Type B pancreatic cell (in vitro differentiated cells): ENCODE measurements at places on chromosomes 16 and 17. TPM values are rescaled to one million over a fixed set of nuclear protein-coding genes. Genes with fewer than 3 reads are reported as not detected.

DNA sequence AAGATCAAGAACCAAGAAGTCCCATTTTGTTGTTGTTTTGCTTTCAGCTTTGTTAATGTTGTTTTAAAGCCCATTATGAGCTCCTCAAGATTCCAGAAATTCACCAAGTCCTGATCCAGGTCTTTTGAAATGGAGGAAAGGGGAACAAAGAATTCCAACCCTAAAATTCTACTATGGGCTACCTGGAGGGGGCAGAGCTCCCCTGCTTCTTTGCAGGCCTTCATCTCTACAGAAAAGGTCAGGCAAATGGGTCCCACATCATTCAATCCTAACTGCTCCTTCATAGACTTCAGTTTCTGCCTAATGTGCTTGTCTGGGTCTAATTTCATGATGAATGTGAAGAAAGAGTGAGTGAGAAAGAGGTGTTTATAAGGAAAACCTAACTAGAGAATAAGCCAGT lies 375.5 kb downstream of the TOX3 start:
- DNase-seq, result no peak

DNA sequence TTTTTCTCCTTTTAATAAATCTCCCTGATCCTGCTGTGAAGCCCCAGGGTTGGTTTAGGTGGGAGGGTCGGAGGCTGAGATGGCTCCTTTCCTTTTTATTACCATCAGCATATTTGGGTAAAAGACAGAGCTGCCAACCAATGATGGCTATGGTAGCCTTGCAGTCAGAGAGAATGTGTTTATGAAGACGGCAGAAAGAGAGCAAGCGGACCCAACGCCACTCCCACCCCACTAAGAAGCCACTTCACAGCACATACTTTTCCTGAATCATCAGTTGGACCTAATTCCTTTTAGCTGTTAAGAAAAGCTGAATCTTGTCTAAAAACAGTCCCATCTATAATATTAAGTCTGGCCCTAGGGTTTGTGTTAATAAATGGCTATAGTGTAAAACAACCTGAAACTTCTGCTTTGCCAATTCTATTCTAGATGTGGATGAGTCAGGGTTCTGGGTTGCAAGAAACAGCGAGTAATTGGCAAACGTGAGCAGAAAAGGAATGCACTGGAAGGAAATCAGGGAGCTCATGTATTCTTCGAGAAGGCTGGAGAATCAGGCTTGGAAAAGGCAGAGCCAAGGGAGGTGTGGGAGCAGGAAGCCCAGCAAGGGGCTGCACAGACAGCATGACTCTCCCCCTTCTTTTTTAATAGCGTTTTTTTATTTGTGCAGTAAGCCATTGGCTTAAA lies 34.0 kb upstream of the PRKCA start:
- no peak for DNase-seq

GRCh38 chr17:75921596-75921995 lies 16.9 kb upstream of the MRPL38 start:
- DNase-seq, result no peak

The AGRP gene
- total RNA-seq, result not detected in 2 replicates
